Stimulated activated CD4-positive, alpha-beta T cell treated with anti-CD3 and anti-CD28 coated beads, TNF-alpha, amount 100 ng/mL, for 4 hours (primary cell): ENCODE measurements at places on chromosomes 7 and 10.

DNA sequence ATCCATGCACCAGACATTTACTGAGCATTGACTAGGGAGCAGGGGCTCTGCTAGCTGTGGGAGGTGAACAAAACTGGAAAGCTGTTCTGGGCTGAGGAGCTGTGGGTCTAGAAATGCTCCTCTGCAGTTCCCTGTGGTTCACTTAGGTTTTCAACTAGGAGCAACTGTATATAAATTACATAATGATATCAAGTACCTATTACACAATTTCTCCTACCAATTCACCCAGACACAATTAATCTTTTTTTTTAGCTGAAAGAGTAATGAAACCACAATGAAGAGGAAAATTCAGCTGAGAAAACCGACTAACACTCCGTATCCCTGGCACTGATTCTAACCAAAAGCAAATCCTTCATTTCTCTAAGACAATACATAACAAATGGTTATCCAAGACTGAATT, 39.4 kb downstream of the COL28A1 start:
- no peak for DNase-seq

- DNase-seq, result no peak
Observed at GRCh38 chr7:134533288-134533771, 6.0 kb downstream of the AKR1B10 start.

DNA sequence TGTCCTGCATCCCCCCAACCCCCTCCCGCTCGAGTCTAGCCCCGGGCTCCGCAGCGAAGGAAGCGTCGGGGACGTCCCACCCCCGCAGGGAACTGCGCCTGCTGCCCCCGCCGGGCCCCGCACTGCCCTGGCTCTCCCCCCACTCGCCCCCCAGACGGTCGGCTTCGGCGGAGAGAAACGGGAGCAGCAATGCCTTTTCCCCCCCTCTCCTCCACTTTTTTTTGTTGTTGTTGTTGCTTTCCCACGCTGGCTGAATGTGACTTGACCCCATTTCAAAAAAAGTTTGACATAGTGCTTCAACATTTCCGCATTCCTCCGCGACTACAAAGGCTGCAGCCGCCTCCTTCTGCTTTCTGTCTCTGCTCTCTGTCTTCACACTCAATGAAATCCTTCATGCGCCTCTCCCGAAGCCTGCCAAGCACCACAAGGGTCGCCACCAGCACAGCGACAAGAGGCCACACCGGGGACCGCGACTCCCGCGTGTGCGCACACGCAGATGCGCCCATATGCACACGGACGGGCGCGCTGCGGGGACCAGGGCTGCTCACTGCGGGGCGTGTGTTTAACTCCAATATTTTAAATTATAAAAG, 1.0 kb downstream of the CDK6 start:
- DNase-seq, result peak; percentile 15

DNA sequence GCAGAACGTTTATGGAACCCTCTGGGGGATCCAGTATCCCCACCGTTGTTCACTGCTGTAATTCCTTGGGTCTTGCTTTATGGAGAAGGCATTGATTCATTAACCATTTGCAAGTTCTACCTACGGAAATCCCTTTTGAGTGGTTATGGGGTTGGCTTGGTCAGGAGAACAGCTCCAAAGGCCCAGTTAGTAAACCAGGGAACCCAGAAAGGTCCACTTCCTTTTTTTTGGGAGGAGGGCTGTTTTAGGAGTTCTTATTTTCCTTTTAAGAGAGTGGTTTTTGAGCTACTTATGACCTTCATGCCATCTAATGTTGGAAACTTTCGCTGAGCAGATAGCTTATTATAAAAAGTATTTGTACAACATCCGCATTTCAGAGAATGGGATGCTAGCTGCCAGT, 1.3 kb downstream of the POR start:
- DNase-seq, result no peak

DNA sequence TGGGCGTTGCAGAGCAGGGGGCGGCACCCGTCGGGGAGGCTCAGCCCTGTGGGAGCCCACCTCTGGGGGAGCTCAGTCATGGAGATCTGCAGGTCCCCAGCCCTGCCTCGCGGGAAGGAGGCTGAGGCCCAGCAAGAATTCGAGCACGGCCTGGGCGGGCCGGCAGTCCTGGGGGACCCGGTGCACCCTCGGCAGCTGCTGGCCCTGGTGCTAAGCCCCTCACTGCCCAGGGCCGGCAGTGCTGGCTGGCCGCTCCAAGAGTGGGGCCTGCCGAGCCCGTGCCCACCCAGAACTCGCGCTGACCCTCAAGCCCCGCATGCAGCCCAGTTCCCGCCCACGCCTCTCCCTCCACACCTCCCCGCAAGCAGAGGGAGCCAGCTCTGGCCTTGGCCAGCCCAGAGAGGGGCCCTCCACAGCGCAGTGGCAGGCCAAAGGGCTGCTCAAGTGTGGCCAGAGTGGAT, 76.2 kb downstream of the TMEM26 start:
- DNase-seq, result no peak

GRCh38 chr7:140625908-140626868, 14.4 kb downstream of the DENND2A start:
- DNase-seq, result no peak

- DNase-seq, result no peak
Observed at GRCh38 chr10:24596217-24596930, 127.3 kb downstream of the ARHGAP21 start.

GRCh38 chr10:3226960-3227744, 54.6 kb upstream of the PITRM1 start:
- DNase-seq, result no peak

DNA sequence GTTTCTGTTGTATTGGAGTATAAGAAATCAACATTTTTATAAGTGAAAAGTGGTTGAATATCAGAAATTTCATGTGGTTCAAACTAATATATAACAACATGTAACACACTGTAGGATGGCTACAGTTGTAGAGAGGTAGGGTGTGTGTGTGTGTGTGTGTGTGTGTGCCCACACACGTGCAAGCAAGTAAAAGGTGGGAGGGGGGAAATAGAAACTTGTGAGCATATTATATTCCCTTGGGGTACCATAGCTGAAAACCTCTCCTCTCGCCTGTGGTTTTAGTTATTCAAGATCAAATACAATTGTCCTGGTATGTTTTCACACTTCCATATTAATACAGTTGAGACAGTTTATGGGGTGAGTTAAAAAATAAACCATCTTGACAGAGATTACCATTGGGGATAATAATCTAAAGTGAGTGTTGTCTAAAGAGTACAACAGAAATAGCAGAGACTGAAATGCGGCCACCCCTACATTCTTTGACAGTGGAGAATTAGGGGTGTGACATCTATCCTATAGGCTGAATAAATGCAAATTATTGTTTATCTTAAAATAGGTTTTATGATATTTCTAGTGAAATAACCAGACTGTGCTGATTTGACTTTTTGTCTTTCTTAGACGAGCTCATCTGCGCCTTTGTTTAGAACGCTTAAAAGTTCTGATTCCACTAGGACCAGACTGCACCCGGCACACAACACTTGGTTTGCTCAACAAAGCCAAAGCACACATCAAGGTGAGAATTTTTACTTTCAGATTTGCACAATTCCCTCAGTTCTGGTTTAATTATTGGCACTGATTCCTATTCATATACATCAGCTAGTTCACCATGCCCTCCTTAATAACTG, 25.9 kb downstream of the SMNDC1 start:
- no peak for DNase-seq

GRCh38 chr10:92387289-92387940, 96.4 kb downstream of the MARCHF5 start:
- DNase-seq, result no peak

DNA sequence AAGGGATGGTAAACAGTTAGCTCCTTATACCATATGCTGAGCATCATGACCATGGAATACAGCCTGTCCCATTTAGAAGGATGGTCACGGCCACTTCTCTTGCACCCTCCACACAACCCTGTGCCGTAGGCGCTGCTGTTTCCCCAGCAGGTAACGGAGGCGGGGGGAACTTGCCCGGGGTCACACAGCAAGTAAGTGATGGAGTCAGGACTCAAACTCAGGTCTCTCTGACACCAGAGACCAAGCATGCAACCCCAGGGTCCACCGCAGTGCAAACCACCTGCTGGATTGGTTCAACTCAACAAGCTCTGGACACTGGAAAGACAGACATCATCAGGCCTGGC, 71.6 kb downstream of the ZRANB1 start:
- no peak for DNase-seq

- DNase-seq, result no peak
Observed at GRCh38 chr10:114491933-114492332, 87.6 kb upstream of the AFAP1L2 start.

DNA sequence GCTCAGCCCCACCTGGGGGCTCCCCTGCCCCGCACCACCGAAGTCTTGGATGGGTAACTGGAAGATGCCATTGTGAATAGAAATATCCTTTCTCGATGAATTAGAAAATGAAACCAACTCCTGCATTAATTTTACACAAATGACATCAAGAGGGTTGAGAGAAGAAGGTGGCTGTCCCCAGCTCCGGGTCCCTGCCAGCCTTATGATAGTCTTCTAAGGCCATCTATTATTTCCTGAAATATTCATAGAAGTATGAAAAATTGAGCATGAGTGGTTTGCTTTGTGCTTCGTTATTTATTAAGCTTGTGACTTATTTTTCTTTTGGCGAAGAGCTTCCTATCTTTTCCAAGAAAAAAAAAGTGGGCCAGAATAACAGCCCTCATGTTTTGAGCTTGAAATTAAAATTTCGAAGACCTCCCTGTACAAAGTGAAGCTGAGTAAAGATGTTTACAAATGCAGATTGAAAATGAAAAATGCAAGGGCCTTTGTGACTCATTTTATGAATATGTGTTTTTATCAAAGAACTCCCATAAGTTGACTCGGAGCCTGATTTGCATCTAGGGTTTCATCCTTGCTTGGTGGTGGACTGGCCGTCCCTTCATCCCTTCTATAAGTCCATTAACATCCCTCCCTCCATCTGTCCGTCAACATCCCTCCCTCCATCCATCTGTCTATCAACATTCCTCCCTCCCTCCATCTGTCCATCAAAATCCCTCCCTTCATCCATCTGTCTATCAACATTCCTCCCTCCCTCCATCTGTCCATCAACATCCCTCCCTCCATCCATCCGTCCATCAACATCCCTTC, 20.5 kb upstream of the CFAP46 start:
- DNase-seq, result no peak

DNA sequence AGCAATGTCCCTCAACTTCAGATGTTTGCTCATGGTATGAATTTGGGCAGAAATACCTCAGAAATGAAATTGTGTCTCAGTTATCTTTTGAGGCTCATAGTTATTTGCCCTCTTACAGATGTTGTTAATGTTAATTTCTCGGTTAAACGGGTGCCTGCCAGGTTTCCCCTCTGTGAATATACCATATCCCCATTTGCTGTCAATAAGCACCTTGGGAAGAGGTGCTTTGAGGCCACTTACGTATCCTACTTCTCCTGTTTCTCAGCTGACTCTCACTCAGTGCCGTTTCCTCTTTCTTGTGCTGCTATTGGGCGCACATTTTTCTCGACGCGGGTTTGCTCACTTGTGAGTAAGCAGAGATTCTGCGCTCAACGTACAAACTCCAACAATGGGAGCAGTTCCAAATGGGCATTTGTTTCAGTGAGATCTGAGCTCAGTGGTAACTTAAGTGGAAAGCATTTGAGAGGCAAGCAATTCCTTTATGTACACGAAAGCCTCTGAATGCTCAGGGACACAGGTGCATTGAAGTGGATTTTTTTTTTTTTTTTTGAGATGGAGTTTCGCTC, 34.8 kb upstream of the JAKMIP3 start:
- no peak for DNase-seq

DNA sequence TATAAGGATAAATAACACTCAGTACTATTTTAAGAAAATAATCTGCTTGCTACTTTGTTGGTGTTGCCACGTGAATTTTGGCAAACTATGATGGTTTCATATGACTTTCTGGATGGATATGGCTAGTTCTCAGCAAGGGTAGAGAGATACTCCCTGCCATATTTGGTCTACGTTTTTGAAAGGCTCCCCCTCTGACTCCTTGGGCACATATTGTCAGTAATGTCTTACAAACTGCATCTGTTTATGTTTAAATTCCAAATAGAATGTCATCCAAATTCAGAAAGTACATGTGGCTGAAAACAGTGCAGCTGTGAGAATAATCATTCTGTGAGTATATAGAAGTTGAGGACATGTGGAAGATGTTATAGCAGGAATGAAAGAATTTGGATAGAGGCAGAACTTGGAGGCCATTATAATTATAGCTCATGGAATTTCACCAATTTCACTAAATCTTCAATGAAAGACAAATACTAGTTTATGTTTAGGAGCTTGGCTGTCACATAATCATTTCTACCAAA, 107.8 kb downstream of the SRI start:
- DNase-seq, result no peak

DNA sequence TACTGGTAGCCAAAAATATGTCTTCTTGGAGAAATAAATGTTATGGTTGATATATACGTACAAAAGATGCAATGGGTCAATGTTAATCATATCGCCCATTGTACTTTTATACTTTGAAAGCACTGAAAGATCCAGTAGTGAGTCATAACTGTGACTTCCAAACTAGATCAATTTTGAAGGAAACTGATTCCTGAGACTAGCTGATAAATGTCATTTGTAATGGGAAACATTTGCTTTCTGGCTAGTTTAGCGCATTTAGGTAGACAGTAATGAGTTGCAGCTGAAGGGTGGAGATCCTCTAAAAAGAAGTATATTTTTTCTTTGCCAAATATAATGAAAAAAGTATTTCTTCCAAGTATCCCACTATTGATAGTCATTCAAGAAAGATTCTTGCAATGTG, 53.5 kb upstream of the ARHGAP21 start:
- DNase-seq, result no peak

GRCh38 chr10:59553162-59553900, 156.3 kb downstream of the SLC16A9 start:
- DNase-seq, result no peak

- DNase-seq, result no peak
Observed at GRCh38 chr10:30348378-30348776, 701 bp downstream of the MTPAP start.

- no peak for DNase-seq
Observed at GRCh38 chr7:3710122-3710521, 409.1 kb downstream of the SDK1 start.

GRCh38 chr10:1241973-1242935, 186.1 kb downstream of the WDR37 start:
- no peak for DNase-seq

DNA sequence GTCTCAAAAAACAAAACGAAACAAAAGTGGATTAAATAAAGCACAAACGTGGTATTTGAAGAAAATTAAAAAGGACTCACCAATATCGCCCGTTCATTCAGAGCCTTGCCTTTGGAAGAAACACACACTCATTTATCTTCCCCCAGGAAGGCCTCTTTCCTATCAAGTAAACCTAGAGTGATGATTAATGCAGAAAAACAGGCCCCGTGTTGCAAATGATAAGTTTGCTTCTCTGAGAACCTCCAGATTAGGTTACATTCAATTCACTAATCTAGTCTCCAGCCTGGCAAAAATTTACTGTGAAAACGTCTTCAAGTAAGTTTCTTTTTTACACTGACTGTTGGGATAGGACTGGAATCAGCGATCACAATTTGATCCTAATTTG, 78.0 kb upstream of the C1GALT1 start:
- DNase-seq, result no peak

DNA sequence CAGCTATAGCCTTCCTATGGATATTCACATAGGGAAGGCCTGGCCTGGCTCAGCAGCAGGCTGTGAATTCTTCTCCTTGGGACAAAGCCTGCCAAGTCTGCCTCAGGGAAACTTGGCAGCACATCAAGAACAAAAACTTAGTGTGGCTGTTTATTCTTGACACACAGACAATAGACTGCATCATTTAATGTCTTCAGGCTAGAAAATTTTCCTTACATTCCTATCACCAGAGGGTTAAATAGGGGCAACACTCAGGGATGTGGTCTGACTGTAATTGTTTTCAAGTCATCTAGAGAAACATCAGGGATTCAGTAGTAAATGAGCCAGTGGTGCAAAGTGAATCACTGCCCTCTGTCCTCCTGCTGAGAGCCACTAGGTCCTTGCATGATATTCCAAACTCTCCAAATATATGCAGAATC, 137.3 kb downstream of the SEMA3C start:
- no peak for DNase-seq
